ENCODE measurements at places on chromosomes 6 and 20.
A peak's percentile ranks its signal among the peaks of the same experiment; 100 is the strongest.

GRCh38 chr6:28474441-28475219 lies 31.3 kb upstream of the ZSCAN23 start:
- no peak for DNase-seq

GRCh38 chr20:19285436-19285835 lies 73.0 kb downstream of the SLC24A3 start:
- DNase-seq, result no peak

- DNase-seq, result no peak
Observed at GRCh38 chr6:110337486-110337885, 20.7 kb downstream of the METTL24 start.

DNA sequence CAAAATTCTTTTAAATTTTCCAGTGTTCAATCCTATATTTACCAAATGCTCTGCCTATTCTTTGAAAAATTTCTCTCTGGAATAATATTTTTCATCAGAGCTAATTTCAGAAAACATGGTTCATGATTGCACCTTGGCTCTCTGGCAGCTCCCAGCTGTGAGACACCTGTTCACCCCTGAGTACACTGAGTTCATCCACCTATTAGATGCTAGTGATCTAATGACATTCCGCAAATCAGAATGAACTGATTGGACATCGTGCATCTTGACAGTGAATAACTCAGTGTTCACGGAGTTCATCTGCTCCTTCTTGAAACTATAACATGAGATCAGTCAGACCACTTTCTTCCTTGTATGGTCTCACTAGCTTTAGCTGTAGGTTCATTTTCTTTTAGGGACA lies 3.9 kb upstream of the SHPRH start:
- DNase-seq, result no peak

GRCh38 chr6:166584155-166584554 lies 2.3 kb downstream of the RAMACL start:
- no peak for DNase-seq

DNA sequence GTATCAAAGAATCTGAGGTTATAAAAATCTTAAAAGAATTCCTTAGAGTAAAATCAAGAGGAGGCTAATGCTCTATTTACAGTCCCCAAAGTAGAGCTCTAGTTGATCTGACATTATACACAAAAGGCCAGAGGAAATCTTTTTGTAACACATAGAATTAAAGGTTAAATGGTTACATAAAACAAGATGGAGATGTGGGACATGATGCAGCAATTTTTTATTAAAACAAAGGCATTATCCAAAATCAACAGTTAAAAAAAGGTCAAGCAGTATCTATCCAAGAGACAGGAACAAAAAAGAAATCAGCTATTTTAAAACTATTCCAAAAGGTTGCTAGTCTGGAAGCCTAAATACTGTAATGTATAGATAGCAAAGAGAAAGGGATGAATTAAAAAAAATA lies 20.4 kb downstream of the ELOVL5 start:
- DNase-seq, result no peak

- DNase-seq, result peak; percentile 55
Observed at GRCh38 chr6:136751522-136751956, 40.7 kb downstream of the MAP3K5 start.

- DNase-seq, result no peak
Observed at GRCh38 chr20:51985013-51985415, 182.7 kb upstream of the SALL4 start.

- no peak for DNase-seq
Observed at GRCh38 chr20:57301026-57301425, 28.6 kb upstream of the SPO11 start.

DNA sequence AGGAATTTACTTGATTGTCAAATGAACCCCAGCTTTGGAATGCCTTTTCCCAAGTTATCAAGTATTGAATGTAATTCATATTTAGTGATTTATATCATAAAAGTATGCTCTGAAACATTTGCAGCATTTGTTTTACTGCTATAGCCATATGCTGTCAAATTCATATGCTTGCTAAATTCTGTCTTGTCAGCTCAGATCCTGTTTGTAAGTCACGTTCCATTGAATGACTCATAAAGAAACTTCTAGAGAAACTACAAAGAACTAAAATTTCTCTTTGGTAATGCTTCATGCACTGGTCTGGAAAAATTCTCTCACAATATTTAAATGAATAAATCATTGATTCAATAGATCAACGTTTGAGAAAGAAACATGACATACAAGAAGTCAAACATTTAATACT lies 445.9 kb downstream of the PHF3 start:
- no peak for DNase-seq

- no peak for DNase-seq
Observed at GRCh38 chr6:46267515-46267914, 96.7 kb upstream of the ENPP5 start.

DNA sequence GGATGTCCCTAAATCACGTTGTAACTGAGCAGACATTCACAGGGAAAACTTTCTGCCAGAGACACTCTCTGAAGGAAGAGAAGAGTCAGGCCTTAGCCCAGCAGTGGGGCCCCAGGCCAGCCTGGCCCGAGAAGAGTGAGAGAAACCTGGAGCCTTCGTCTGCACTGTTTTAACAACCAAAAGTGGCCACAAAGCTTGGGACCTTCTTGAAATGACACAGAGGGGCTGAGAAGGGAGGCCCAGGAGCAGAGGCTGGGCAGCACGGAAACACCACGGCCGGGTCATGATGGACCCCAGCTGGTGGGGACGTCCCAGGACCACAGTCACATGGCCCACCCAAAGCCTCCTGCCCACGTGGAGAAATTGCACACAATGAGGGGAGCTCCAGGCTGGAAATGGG lies 126.8 kb upstream of the THBS2 start:
- no peak for DNase-seq

DNA sequence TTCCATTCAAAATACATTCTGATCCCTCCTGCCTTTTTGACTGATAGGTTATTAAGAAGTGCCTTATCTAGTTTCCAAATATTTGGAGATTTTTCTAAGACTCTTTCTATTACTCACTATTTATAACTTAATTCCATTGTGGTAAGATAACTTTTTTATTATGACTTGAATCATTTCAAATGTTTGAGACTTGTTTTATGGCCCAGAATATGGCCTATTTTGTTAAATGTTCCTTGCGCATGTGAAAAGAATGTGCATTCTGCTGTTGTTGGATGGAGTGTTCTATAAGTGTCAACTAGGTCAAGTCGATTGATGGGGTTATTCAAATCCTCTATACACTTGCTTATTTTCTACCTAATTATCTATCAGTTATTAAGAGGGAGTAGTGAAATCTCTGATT lies 13.1 kb upstream of the TCP11 start:
- no peak for DNase-seq

- DNase-seq, result no peak
Observed at GRCh38 chr6:161792851-161793493, 519.1 kb upstream of the AGPAT4 start.

- DNase-seq, result no peak
Observed at GRCh38 chr6:79802657-79803300, 144.6 kb downstream of the ELOVL4 start.

DNA sequence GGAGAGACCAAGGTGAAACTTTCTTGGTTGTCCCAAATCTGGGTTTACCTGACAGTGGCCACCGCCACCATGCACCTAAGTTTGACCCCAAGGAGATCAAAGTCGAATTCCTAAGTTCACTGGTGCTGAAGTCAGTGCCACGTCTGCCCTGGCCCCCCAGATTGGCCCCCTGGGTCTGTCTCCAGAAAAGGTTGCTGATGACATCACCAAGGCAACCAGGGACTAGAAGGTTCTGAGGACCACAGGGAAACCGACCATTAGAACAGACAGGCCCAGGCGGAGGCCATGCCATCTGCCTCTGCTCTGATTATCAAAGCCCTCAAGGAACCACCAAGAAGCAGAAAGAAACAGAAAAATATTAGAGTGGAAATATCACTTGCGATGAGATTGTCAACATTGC lies 91.2 kb downstream of the DLL1 start:
- DNase-seq, result no peak

- no peak for DNase-seq
Observed at GRCh38 chr6:161082215-161082614, 90.6 kb downstream of the MAP3K4 start.

GRCh38 chr20:60820149-60820548 lies 431.9 kb upstream of the CDH4 start:
- no peak for DNase-seq

GRCh38 chr6:41901882-41902519 lies 6.8 kb upstream of the USP49 start:
- DNase-seq, result peak; percentile 75

- no peak for DNase-seq
Observed at GRCh38 chr6:11592294-11592906, 54.9 kb downstream of the TMEM170B start.

GRCh38 chr6:167210375-167211294 lies 52.9 kb upstream of the GPR31 start:
- no peak for DNase-seq

DNA sequence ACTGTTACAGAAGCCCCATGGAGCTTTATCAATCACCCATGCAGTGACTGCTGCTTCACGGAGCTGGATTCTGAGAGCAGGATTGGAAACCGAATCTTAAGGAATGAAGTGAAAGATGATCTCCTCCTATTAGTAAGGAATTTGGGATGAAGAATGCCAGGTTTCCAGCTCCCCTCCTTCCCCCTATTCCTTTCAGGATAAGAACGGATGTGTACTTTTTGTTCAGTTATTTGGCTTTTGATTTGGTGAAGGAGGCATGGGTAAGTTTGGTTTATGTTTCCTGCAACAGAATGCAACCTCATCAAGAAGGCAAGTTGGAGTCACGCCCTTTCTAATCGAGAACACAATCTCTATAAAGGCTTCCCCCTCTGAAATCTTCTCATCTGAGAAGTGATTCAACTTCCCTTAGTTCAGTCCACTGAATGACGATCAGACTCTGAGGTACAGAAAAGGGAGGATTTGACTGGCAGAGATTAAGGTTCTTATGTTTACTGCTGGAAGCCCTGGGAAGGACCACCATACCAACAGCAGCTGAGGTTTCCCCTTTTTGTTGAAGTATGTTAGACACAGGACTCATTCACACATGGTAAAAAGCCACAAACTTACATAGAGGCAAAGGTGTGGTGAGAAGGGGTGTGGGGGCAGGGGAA lies 5.5 kb downstream of the ELMO2 start:
- DNase-seq, result peak; percentile 42

DNA sequence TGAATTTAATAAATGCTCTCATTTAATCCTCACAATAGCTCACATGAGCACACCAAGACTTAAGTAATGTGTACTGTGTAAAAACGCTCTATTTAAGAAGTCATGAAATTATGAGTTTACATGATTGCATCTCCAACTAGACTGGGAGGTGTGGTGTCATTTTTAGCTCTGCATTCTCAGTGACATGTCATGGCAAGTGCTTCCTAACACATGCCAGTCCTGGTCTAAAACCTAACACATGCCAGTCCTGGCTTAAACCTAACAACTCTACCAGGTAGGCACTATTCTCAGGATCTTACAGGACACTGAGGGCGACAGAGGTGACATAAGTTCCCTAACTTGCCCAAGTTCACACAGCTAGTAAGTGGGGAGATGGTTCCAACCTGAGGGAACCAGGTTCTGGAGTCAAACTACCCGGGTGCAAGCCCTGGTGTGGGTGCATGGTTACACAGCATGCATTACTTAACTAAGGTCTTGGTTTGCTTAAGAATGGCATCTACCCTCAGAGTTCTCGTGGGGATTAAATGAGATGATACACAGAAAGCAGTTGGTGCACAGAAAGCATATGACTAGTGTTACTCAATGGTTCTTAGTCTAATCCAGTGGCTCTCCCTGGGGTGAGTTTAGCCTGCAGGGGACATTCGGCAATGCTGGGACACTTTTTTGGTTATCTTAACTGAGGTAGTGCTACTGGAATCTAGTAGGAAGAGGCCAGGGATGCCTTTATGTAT lies 14.7 kb downstream of the CLDN20 start:
- no peak for DNase-seq

DNA sequence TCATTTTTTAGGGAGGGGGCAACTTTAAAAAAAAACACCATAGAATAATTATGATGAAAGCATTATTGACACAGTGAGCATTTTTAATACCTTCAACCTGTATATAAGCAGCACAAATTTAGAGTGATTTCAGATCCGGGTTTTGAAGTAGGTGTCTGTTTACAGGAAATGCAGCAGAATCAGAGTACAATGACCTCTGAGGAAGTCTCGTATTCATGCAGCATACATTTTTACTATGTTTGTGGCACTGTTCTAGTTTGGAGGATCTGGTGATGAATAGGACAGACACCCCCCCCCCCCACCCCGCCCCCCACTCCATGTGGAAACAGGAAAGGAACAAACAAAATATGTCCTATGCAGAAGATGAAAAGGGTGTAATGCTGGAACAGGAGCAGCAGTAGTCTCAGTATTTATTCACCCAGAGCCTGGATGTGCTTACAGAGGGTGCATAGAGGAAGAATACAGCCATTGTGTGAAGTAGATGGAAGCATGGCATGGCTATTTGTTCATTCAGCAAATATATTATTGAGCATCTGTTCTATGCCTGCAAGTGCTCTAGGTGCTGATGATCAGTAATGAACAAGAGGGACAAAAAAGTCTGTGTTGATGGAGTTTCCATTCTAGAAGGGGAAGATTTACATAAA lies 19.7 kb downstream of the VAPB start:
- DNase-seq, result peak; percentile 30

- no peak for DNase-seq
Observed at GRCh38 chr20:24043294-24043693, 54.7 kb upstream of the GGTLC1 start.

DNA sequence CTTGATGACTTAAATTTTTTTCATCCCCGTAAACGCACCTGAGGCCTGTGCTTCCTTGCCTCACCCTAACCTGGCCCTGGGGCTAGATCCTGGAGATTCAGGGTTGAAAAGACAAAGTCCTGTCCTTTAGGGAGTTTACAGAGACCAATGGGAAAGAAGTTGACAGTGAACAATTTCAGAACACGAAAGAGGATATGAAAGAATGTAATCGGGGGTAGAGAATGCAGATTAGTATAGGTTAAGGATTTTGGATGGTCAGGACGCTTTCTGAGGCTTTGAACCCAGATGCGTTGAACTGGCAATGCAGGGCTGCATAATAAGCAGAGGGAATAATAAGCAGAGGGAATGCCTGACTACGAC lies 1.7 kb upstream of the FBXO5 start:
- DNase-seq, result no peak

DNA sequence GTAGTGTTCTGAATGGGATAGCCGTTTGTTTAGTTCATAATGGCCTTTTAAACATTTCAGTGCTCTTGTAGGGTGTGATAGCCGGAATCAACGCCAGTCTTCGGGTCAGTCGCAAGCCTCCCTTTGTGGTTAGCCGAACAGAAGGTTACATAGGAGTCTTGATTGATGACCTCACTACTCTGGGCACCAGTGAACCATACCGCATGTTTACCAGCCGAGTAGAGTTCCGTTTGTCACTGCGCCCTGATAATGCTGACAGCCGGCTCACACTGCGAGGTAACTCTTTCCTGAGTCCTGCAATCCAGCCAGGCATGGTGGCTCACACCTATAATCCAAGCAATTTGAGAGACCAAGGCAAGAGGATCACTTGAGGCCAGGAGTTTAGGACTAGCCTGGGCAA lies 20.4 kb downstream of the MTO1 start:
- DNase-seq, result no peak

DNA sequence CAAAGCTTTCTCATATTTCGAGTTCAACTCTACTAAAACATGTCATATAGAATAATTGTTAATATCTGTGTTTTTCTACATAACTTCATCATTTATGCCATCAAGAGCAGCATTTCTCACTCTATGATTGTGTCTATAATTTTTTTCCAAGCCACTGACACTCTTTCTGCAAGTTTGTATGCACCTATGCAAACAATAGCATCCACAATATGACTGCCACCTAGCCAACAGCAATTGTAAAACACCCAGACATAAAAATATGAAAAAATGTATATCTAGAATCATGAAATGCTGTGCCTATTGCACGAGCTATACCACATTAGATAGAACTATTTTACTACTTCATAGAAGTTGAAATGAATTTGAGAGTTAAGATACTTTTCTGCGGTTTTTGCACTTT lies 286.5 kb upstream of the MARCKS start:
- DNase-seq, result no peak

All from CD4-positive, alpha-beta T cell treated with Interleukin-6 for 4 hours (primary cell).